ENCODE measurements at places on chromosomes 1 and 21.

- no peak for DNase-seq
Observed at GRCh38 chr1:106049595-106049994, 1006.9 kb upstream of the PRMT6 start.

GRCh38 chr1:97192872-97193572 lies 471.4 kb downstream of the PTBP2 start:
- DNase-seq: no peak

GRCh38 chr1:38790422-38791163 lies 69.0 kb downstream of the RRAGC start:
- DNase-seq: no peak

- no peak for DNase-seq
Observed at GRCh38 chr1:64403331-64403730, 66.6 kb upstream of the CACHD1 start.

GRCh38 chr1:224609333-224609732 lies 6.8 kb upstream of the CNIH3 start:
- DNase-seq: no peak

DNA sequence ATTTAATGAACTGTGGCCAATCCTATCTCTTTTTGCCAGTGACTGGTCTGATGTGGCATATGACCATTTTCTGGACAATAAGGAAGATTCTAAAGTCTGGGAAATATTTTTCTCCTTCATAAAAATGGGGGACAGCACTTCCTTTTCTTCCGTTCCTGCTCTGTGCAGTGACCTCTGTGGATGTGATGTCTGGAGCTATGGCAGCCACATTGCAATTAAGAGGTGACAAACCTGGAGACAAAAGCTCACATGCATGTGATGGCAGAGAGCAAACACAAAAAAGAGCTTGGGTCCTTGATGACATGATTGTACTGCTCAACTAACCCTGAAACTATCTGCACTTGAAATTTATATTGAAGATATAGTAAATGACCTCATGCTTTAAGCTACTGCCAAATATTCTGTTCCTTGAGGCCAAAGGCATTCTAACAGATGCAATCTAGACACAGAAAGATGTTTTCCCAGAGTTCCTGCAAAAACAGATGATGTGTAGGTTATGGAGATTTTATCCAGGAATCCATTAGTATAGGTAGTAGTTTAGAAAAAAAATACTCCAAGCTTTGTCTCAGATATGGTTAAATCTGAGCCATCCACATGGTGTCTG lies 2.2 kb upstream of the MAGI3 start:
- no peak for DNase-seq

GRCh38 chr1:233261695-233262094 lies 33.8 kb downstream of the PCNX2 start:
- DNase-seq: no peak

- DNase-seq: no peak
Observed at GRCh38 chr1:146036241-146036964, 14.9 kb upstream of the HJV start.

DNA sequence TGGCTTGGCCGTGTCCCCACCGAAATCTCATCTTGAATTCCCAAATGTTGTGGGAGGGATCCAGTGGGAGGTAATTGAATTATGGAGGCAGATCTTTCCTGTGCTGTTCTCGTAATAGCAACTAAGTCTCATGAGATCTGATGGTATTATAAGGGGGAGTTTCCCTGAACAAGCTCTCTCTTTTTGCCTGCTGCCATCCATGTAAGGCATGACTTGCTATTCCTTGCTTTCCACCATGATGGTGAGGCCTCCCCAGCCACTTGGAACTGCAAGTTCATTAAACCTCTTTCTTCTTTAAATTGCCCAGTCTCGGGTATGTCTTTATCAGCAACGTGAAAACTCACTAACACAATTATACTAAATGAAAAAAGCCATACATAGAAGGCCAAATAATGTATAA lies 101.3 kb upstream of the LYPLAL1 start:
- DNase-seq: no peak

- DNase-seq: no peak
Observed at GRCh38 chr1:118333601-118334210, 148.7 kb upstream of the SPAG17 start.

GRCh38 chr21:38945545-38946245 lies 140.0 kb downstream of the ETS2 start:
- DNase-seq: no peak

DNA sequence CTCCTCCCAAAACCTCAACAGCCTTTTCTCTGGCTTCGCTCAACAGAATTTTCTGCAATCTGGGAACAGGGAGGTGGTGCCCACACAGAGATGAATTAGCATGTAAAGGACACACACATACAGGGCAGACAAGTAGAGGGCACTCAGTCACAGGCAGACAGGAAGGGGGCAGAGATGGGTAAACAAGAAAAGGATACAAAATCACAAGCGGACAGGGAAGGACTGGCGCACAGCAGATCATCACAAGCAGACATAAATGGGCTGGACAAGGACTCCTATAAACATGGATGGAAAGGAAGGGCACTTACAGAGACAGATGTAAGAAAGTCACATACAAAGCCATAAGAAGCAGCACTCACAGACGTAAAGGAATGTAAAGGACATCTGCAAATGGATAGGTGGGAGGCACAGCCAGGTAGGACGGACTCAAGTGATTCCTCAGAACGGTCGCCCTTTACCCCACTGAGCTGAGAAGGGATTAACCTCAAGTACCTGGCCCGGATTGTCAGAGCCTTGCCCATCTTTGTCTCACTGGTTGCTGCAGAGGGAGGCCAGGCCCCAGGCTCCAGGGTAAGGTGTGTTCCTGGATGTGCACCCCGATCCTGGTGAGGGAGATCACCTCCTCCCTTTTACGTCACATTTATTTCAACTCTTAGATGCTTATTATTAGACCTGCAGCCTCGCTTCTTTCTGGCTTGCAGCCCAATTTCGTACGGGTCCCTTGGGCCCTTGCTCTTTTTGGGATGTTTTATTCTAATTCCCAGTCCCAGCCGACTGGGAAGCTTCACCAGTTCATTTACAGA lies 836 bp upstream of the PRCC start:
- DNase-seq: no peak

GRCh38 chr1:53535846-53536245 lies 76.6 kb downstream of the DMRTB1 start:
- no peak for DNase-seq

- peak; percentile 21 for DNase-seq
Observed at GRCh38 chr1:237386362-237387143, 344.6 kb downstream of the RYR2 start.

DNA sequence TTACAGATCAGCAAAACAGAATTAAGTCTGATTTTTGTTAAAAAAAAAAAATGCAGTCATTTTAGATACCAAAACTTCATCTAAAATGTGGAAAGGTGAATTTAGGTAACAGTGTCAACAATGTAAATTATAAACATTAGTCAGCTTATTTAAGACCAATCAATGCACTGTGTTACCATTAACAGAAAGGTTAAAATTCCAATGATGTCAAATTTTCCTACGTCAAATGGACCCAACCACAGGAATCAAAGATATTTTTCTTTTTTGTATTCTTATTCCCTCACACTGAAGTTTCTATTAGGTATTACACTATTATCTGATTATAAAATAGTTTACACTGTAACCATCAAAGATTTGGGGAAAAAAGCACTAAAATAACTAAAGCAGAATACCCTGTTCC lies 6.5 kb downstream of the ARHGAP29 start:
- DNase-seq: no peak

GRCh38 chr1:158102881-158103674 lies 77.6 kb upstream of the CD1D start:
- no peak for DNase-seq

- DNase-seq: no peak
Observed at GRCh38 chr1:165884690-165885304, 57.4 kb downstream of the UCK2 start.

- no peak for DNase-seq
Observed at GRCh38 chr1:86429122-86429725, 5.3 kb downstream of the CLCA2 start.

GRCh38 chr1:33349081-33349759 lies 28.3 kb upstream of the A3GALT2 start:
- peak; percentile 36 for DNase-seq

- no peak for DNase-seq
Observed at GRCh38 chr1:93151474-93151873, 28.7 kb downstream of the TMED5 start.

DNA sequence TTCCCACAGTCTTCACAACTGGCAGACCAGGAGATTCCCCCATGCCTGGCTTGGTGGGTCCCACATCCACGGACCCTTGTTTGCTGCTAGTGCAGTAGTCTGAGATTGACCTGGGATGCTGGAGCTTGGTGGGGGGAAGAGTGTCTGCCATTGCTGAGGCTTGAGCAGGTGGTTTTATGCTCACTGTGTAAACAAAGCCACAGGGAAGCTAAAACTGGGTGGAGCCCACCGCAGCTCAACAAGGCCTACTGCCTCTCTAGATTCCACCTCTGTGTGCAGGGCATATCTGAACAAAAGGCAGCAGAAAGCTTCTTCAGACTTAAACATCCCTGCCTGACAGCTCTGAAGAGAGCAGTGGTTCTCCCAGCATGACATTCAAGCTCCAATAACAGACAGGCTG lies 177.3 kb upstream of the ETV3 start:
- DNase-seq: no peak

DNA sequence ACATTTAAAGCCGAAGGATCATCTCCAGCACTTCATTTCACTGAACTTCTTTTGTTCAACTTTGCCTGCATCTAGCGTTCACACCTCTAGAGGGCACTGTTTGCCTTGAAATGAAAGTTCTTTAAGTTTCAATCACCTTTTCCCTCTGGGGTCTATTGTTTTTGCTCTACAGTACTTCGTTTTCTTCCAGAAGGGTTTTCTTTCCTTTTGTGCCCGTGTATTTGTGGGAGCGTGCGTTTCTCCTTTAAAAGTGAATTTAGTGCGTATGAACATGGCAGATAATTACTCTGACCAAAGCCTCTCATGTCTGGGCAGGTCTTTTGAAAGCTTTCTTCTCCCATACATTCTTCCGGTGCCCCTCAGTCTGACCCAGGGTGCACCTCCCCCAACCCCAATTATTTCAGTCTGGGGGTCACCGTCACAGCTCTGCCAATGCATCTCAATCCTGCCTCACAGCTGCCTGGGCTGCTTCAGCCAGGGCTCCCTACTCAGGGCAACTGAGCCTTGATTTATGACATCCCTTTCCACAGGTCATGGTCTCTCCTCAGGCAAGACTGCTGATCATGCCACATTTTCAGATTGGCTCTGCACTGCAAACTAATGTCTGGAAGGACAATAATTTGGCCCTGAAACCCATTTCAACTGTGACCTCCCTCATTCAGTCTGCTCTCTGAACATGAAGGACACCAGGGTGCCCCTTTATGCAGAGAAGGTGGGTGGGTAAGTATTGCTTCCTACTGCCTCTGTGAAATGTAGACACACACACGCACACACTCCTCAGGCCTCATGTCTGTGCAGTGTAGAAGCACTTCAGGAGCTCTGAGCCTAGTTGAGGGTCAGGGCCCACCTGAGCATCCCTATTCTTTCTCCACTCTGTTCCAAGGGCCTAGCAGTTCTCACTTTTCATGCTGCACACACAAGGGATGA lies 88.6 kb downstream of the NUF2 start:
- peak; percentile 38 for DNase-seq

GRCh38 chr1:9561429-9561828 lies 22.2 kb downstream of the SLC25A33 start:
- DNase-seq: peak; percentile 66

GRCh38 chr1:235954306-235955283 lies 87.9 kb upstream of the LYST start:
- peak; percentile 69 for DNase-seq

GRCh38 chr1:78387871-78388270 lies 102.9 kb upstream of the PTGFR start:
- no peak for DNase-seq

DNA sequence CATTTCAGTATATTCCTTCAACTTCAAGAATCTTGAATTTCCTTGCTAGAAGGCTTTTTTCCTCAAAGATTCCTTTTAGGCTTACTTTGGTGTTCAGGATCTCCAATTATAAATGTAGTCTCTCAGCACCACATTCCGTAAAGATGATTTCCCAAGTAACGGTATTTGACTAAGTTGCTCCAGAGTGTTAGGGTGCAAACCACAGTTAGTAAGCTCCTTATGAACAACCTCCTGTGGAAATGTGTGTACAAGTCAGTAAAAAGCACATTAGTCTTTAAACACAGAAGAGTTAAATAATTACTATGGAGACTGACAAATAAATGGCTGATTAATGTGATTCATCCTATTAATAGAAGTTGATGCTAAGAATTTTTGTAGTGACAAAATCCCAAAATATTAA lies 10.3 kb downstream of the DONSON start:
- DNase-seq: no peak

GRCh38 chr1:235021321-235021720 lies 107.3 kb downstream of the TOMM20 start:
- no peak for DNase-seq

- DNase-seq: no peak
Observed at GRCh38 chr1:93106226-93106625, 27.1 kb downstream of the MTF2 start.

DNA sequence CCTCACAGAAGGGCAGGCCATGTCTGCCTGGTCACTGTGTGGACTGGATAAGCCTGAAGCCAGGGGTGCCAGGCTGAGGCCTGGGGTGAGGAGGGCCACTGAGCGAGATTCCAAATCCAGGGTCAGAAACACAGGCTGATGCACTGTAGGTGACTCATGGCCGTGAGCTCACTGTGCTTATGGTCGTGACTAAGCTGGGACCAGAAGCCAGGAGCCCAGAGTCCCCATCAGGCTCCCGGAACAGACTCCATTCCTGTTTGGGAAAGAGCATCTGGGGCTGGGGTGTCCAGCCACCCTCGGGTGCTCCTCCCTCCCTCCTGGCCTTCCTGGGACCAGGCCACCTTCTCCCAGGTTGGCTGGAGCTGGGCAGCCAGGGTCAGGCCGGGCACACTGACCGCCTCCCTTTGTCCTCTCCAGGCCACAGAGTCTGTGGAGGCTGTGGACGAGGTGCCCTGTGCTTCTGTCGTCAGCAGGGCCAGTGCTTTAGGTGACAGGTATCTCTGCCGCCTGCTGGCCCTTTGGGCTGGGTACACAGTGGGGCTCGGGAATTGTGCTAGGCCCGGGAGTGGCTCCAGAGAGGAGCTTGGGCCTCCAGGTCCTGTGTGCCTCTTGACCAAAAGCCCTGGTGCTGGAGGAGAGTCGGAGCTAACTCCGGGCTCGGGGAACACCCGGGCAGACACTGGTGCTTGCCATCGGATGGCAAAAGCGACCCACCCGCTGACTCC lies 36.7 kb downstream of the AJAP1 start:
- no peak for DNase-seq

DNA sequence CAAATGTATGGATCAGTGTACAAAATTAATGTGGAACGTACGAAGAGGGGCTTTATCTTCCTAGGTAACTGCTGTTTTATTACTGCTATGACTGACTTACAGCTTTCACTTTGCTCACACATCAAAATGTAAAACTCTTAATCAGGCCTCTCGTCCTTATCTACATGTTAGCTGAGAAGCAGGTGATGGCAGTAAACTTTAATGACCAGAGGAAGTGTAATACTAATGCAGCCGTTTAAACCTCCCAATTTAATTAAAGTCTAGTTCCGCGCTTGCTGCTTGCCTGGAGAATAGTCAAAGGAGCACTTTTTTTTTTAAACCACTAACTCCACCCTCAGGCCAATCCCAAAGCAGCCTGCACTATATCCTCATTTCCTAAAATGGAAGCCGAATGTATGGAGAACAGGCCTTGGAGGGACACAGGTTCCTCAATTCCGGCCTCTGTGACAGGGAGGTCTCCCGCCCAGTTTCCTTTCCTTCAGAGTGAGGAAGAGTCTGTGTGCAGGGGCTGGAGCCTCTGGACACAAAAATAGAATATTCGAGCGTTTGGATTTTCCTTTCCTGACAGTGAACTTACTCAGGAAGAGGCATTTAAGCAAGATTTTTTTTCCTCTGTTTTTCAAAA lies 36.7 kb upstream of the RASAL2 start:
- no peak for DNase-seq

GRCh38 chr1:182268669-182269068 lies 122.9 kb downstream of the GLUL start:
- DNase-seq: no peak

Data from natural killer cell (primary cell).